Amniotic epithelial cell (primary cell): ENCODE measurements at places on chromosomes 1 and 21.

DNA sequence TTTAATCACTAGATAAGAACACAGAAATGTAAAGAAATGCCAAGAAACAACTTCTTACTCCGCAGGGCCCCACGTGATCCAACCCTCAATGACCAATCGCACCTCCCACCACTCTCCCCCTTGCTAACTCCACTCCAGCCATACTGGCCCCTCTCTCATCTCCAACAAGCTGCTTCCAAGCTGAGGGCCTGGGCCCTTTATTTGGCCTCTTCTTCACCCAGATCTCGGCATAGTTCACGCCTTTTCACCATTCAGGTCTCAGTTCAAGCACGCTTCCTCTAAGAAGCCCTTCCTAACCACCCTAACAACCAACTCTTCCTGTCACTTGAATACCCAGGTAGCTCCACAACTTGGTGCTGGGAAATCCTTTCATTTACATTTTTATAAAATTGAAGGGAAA is 110.7 kb downstream of the TGFBR3 start:
- no peak for DNase-seq

GRCh38 chr1:49651136-49651535 is 372.6 kb downstream of the AGBL4 start:
- no peak for DNase-seq

- DNase-seq, result peak; percentile 23
Measured at GRCh38 chr1:97297611-97298010, 576.0 kb downstream of the PTBP2 start.

DNA sequence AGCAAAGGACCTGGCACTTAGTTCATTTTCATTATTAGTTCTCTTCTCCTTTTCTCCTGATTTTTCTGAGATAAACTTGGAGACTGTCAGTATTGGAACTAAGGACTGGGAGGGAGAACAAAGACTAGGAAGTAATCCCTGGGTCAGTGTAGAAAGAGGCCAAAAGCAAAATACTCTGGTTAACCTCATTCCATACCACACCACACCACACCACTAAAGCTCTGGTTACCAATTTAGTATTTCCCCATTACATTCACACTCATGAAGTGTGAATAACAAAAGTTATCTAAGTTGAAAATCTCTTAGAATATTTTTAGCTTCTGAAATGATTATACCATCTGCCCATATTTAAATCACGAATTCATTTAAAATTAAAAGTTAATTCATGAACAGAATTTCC is 68.9 kb upstream of the DMRTA2 start:
- DNase-seq, result no peak

DNA sequence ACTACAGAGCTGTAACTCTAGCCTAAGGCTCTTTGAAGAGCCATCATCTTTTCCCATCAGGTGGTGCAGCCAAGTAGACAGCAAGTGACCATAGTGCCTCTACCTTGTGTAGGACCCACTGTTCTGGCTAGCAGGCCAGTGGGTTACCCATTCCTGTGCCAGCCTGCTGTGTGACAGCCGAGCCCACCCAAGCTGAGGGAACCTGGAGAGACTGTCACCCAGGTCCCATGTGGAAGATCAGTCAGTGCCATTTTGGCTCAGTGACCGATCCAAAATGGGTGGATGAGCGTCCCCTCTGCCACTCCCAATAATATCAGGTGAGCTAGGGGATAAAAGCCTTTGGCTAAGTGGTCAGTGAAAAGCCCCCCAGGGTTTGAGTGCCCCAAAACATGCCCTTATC is 417.9 kb downstream of the MATN1 start:
- DNase-seq, result no peak

GRCh38 chr1:164256456-164256855 is 302.5 kb upstream of the PBX1 start:
- no peak for DNase-seq

DNA sequence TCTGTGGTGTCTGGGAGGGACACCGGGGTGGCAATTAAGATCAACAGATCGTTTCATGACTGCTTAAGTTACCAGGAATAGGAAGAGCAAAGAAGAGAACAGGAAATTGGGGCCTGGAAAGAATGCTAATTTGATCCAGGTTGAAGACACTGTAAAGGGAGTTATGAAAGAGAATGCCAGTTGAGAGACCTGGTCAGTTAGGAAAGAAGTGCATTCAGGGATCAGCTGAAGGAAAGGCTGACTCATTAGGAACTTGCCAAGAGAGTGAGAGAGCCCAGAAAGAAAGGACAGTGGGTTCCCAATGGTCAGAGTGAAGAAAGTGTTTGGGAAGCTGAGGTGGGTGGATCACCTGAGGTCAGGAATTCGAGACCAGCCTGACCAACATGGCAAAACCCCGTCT is 119.6 kb downstream of the UBE2U start:
- DNase-seq, result peak; percentile 17

- DNase-seq, result peak; percentile 94
Measured at GRCh38 chr1:240031009-240031408, 60.7 kb upstream of the FMN2 start.

DNA sequence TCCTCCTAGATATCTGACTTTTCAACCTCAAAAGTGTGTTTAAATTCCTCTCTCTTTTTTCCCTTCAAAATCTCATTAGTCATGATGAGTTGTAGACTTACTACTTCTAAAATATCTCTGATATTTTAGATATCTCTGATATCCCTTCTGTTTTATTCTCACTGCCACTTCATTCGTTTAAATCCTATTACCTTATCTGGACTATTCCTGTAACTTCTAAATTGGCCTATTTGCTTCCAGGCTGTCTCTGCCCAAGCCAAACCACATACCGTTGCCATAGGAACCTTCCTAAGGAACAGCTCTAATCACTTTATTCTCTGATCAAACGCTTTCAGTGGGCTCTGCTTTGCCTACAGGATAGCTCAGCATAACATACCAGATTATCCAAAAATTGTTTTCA is 333.1 kb upstream of the CHRM3 start:
- DNase-seq, result no peak

DNA sequence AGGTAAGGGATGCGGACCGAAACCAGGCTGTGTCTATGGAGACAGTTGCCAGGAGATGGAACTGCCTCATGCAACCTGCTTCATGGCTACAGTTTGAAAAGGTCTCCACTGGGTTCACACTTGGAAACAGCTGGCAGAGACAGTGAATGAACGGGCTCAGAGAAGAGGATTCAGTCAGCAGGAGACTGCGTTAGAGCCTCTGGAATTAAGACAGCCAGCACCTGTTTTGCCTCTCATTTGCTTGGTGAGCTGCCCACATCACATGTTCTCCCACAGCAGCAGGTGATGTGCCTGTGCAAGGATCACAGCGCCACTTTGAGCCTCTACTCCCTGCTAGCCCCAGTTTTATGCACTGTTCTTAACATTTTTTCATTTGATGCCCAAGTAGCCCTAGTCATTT is 321.0 kb downstream of the PLPP3 start:
- DNase-seq, result no peak

- no peak for DNase-seq
Measured at GRCh38 chr1:110165761-110166231, 15.5 kb downstream of the SLC6A17 start.

- DNase-seq, result no peak
Measured at GRCh38 chr21:38417726-38418125, 80.6 kb downstream of the ERG start.

DNA sequence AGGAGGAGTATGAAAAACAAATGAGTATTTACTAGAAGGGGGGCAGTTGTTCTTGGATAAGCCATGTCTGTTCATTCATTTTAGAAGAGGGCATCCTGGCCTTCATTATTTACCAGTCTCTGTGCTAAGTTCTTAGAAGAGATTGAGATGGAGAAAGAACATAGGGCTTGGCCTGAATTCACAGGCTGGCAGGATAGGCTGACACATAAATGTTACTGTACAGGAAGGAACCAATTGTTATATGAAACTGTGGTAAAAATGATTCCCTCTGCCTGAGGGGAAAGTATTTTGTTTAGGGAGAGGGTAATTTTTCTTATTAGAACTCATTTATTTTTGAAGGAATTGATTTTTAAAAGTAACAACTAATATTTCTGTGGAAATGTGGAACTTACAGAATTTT is 99.5 kb downstream of the MAN1A2 start:
- peak; percentile 2 for DNase-seq

DNA sequence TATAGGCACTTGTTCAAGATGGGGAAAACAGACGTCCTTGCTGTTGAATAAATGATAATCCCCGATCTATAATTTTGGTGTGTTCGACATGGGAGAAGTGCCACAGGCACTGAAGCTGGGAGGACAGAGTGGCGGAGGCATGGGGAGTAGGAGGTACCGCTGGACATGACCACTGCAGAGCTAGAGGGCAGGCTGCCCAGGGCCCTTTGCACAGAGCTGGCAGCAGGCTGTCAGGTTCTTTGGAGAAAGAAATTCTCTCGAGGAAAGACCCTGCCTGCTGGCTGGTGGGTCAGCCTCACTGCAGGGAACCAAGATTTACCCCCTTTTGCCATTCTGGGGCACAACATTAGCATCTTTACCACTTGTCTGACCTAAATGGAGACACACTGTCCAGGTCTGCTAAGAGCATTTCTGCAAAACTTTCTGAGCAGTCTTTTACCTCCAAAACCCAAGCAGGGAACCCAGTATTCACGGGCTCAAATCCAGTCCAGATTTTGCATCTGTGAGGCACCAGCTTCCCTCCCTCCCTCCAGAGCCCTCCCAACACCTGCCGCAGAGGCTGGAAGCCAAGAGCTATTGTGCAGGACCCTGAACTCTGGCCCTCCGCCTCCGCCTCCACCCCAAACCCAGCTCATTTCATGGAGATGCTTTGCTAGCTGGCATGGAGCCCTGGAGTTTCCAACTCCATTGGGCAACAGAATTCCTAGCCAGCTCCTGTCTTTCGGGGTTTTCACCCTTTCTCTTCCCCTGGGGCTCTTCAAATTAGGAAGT is 142.3 kb downstream of the PLXNA2 start:
- peak; percentile 40 for DNase-seq

DNA sequence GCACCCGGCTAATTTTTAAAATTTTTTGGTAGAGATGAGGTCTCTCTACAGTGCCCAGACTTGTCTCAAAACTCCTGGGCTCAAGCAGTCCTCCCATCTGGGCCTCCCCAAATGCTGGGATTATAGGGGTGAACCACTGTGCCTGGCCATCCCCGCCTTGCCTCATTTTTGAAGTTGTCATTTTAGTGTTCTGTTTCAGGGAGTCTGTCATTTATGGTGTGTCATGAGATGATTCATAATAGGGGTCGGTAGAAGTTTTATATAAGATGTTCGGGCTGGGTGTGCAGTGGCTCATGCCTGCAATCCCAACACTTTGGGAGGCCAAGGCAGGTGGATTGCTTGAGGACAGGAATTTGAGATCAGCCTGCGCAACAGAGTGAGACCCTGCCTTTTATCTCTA is 8.5 kb downstream of the PRCC start:
- DNase-seq, result no peak

- peak; percentile 82 for DNase-seq
Measured at GRCh38 chr1:208235982-208236761, 8.0 kb downstream of the PLXNA2 start.
